Fibroblast of the aortic adventitia (primary cell): ENCODE measurements at places on chromosomes 3 and 15. TPM values are rescaled to one million over a fixed set of nuclear protein-coding genes. Genes with fewer than 3 reads are reported as not detected.
A peak's percentile ranks its signal among the peaks of the same experiment; 100 is the strongest.

The SH3GL3 gene
- 0.09 and 2.1 TPM in 2 replicates for total RNA-seq

- DNase-seq = peak; percentile 33
These were observed 39.3 kb downstream of the PDHB start for GRCh38 chr3:58394339-58394738.

DNA sequence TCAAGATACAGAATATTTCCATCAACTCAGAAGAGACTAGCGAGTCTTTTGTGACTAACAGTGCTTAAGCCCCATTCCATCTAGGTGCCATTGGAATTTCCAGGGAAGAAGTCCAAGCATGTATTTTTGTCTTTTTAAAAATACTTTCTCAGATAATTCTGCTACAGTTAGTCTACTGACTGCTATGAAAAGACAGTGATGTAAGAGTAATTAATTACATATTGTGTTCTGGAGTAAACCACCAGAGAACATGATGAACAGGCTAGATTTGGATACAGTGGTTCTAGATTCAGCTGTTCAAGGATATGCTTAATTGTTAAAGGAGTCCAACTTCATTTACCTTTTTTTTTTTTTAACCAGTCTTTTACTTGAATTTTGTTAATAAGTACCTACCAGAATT, 34.8 kb upstream of the PAK6 start:
- no peak for DNase-seq

- no peak for DNase-seq
These were observed 85.1 kb downstream of the ANP32A start for GRCh38 chr15:68735610-68736009.

- peak; percentile 65 for DNase-seq
These were observed 319.6 kb downstream of the ZBTB20 start for GRCh38 chr3:114827495-114827894.

The IGDCC3 gene
- 0.25 TPM in 1 of 2 replicates, not detected in the other for total RNA-seq

DNA sequence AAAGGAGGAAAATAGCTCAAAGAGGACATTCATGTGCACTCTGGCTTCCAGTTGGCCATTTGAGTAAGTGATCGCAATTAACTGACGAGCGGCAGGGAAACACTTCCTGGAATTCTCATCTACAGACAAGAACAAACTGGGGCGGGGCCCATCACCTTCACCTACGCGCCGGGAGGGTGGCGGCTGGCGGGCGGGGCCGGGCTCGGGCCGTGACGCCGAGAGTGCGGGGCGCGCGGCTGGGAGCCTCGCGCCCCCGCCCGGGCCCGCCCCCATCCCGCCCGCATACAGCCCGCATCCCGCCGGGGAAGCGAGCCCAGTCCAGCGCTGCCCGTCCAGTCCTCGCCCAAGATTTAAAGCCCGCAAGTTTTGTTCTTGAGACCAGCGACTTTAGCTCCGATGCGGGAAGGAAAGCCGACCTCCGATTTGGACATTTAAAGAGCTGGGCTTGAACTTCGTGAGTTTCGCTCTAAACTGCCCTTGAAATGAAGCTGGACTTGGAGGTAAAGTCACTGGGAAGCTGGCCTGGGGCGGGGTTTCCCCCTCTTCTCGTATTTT, at the start of gene B3GNT5:
B3GNT5 (plus strand) TSS at position 281 of the 555 bp plus-strand sequence. CDS start 16,546 bp downstream, outside the sequence.
- no peak for DNase-seq

The DLL4 gene
- 0.08 and 0.09 TPM in 2 replicates for total RNA-seq

DNA sequence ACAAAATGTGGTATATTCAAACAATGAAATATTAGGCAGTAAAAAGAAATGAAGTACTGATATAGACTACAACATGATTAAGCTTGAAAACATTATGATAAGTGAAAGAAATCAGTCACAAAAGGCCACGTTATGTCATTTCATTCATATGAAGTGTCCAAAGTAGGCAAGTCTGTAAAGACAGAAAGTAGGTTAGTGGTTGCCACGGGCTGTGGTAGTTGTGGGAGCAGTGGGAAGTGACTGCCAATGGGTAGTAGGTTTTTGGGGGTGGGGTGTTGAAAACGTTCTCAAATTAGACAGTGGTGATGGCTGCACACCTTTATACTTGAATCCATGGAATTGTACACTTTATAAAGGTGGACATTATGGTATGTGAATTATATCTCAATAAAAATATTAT, 12.1 kb downstream of the GALNT15 start:
- DNase-seq = no peak

DNA sequence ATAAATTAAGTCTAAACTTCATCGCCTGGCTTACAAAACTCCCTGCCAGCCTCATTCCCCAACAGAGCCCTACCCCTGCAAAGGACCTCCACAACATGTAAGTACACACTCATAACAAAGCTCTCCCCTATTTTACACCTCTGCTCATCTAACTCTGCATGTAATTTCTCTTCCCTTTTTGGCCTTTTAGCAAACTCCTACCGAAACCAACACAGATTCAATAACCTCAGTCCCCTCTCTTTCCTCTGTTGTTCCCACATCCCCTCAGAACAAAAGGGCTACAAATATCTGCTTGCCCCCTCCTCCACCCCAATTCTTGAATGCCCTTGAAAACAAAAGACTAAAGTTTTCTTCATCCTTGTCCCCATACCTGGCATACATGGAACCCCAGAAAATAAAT, 662 bp downstream of the UBL7 start:
- no peak for DNase-seq

GRCh38 chr3:189195302-189195701, 23.5 kb downstream of the TPRG1 start:
- DNase-seq = no peak

DNA sequence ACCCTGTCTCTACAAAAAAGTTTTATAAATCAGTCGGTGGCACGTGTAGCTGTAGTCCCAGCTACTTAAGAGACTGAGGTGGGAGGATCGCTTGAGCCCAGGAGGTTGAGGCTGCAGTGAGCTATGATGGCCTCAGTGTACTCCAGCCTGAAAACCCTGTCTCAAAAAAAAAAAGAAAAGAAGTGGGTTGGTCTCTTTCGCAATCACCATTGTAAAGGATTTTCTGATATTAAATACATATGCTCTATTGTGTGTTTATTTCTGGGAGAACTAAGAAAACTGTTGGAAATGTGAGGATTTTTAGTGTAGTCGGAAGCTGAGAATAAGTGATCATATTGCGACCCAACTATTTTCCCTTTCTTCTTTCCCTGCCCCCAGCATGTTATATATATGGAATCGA, 7.5 kb downstream of the ZNF710 start:
- peak; percentile 32 for DNase-seq

GRCh38 chr15:93243573-93243972, 154.6 kb upstream of the RGMA start:
- no peak for DNase-seq

GRCh38 chr3:78878011-78878410, 889.8 kb downstream of the ROBO1 start:
- DNase-seq = peak; percentile 41

- no peak for DNase-seq
These were observed 204.0 kb downstream of the OSBPL10 start for GRCh38 chr3:31777092-31777491.

DNA sequence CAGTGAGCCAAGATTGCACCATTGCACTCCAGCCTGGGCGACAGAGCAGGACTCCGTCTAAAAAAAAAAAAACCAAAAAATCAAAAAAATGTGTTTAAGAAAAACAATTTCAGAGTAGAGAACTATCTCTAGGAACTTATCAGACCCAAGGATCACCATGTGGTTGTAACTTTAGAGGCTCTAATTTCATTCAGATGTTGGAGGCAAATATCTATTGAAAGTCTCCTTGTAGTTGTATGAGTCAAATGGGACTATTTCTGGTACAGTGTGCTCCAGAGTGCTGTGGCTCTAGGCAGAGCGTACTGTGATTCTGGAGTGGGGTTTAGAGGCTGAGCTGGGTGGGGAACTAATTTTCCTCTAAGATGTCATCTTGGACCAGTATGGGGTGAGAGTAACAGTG, 398.7 kb downstream of the SHQ1 start:
- DNase-seq = peak; percentile 42

GRCh38 chr3:83890763-83891135, 1068.0 kb upstream of the CADM2 start:
- DNase-seq = no peak

The CD276 gene
- total RNA-seq = 87.3 and 121 TPM in 2 replicates

GRCh38 chr3:99711351-99711750, 73.0 kb downstream of the COL8A1 start:
- DNase-seq = peak; percentile 30

The MANF gene
- total RNA-seq = 64.5 and 68.3 TPM in 2 replicates

DNA sequence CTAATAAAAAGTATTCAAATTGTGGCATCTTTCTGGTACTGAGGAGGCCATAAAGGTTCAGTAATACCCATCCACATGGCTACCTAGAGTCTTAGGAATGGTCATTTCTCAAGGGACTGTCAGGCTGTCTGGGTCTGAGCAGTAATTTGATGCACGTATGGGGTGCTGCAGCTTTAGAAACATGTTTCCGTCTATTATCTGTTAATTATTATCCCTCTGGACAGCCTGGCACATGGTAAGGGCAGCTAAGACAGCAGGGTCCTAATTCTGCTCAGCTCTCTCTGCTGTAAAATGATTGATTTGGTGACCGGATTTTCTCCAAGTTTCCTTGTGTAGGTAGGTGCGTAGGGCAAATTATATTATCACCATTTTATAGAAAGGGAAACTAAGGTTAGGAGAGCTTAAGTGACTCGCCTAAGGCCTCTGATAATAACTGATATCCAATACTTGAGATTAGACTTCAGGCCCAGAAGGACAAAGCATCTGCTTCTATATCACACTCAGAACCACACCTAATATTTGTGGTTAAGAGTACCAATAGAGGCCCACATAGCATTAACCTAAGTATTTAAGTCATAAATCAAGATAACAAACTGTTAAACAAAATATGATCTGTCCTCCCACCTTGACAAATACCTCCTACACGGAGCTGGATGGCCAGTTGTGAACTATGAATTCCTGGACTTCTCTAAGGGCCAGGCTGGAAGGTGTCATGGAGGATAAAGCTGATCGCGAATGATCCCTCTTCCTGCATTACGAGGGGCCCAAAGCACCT, 2.9 kb upstream of the RAP2B start:
- DNase-seq = peak; percentile 35

DNA sequence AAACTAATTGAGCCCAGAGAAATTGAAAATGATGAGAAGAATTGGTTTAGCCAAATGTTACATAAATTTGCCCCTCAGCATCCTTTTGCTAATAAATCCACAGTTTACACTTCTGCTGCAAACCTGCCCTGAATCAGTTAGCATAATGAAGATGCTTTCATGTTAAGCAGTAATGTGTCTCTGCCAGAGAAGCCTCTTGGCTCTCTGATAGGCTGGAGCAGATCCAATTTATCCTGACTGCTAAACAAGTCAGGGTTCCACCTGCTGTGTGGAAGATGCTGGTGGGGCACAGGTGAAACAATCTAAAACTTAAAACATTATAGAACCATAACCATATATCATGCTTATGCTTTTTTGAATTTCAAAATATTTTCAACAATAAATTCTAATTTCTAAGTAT, 946.8 kb downstream of the OTOL1 start:
- no peak for DNase-seq

- peak; percentile 36 for DNase-seq
These were observed 1.1 kb downstream of the ATP10A start for GRCh38 chr15:25862071-25862471.

- DNase-seq = no peak
These were observed 340.2 kb upstream of the ADAMTS9 start for GRCh38 chr3:65028024-65028423.

DNA sequence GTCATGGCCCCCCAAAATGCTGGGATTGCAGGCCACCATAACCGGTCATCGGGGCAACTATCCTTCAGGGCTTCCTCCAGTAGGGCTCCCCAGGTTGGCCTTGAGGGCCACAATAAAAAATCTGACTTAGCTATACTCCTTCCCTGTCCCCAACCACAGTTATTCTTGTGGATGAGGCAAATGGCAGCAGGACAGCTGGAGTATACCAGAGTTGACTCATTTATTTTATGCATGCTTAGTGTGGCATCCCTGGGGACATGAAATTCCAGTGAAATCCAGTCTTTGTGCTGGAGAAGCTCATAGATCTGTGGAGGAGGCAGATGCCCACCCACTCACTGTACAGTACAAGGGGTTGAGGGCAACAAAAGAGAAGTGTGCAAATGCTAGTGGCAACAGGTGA, 109.5 kb downstream of the RORA start:
- no peak for DNase-seq

GRCh38 chr3:129058441-129059200, 2.0 kb upstream of the GP9 start:
- DNase-seq = no peak

DNA sequence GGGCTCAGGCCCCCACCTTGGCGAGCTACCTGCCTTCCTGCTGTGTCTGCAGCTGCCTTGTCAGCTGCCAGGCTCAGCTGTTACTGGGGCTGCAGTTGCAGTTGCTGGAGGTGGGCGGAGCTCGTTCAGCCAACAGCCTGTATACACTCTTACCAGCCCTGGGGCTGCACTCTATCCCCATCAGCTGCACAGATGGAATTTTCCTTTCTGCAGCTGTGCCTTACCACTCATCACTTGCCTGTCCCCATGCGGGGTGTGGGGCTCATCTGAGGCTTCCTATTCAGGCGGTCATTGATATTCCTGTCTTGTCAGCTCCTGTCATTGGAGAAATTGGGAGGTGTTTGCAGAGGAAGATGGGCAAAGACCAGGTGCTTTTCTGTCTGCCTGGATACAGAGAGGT, 9.1 kb upstream of the SYN2 start:
- DNase-seq = no peak

- DNase-seq = peak; percentile 37
These were observed 1.5 kb downstream of the PTPN9 start for GRCh38 chr15:75577401-75578172.

- no peak for DNase-seq
These were observed 240.1 kb upstream of the IGF1R start for GRCh38 chr15:98408231-98408630.

- no peak for DNase-seq
These were observed 112.7 kb downstream of the CHSY1 start for GRCh38 chr15:101138913-101139880.

The PLD1 gene
- total RNA-seq = 10.1 and 23.1 TPM in 2 replicates

GRCh38 chr3:141292356-141293058, 60.9 kb downstream of the PXYLP1 start:
- DNase-seq = no peak

- DNase-seq = no peak
These were observed 288.2 kb downstream of the ADAMTS17 start for GRCh38 chr15:100053474-100054121.

DNA sequence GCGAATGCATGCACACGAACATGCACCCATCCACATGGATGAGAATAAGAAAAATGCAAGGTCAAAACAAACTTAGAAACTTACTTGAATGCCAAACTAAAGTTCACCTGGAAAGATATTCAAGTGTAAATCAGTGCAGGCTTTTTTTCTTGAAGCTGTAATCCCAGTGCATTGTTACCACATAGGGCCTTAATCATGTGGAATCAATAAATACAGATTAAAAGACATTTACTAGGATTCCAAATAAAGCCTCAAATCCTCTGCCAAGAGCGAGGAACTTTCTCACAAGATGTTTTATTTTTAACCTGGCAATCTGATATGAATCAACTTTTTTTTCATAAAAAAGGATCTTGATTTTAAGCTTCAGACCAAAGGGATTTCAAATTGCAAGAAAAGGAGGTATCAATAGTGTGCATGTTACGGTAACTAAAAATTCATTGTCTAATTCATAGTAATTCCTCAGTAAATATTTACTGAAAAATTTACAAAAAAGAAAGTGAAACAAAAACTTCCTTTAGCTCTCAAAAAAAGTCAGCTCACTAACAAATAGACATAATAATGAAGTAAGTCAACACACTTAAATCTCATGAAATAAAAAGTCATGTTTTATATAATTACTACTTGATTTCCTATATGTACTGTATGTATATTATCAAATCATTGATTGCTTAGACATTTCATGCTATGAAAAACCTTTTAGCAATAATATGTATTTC, 978.6 kb downstream of the PLOD2 start:
- DNase-seq = peak; percentile 49

GRCh38 chr3:46947546-46947901, 29.0 kb downstream of the CCDC12 start:
- DNase-seq = no peak

GRCh38 chr3:119967353-119968006, 126.8 kb downstream of the GSK3B start:
- no peak for DNase-seq

The KNG1 gene
- total RNA-seq = not detected in 2 replicates
